ENCODE measurements at places on chromosomes 5 and 9. TPM values are rescaled to one million over a fixed set of nuclear protein-coding genes. Genes with fewer than 3 reads are reported as not detected.

DNA sequence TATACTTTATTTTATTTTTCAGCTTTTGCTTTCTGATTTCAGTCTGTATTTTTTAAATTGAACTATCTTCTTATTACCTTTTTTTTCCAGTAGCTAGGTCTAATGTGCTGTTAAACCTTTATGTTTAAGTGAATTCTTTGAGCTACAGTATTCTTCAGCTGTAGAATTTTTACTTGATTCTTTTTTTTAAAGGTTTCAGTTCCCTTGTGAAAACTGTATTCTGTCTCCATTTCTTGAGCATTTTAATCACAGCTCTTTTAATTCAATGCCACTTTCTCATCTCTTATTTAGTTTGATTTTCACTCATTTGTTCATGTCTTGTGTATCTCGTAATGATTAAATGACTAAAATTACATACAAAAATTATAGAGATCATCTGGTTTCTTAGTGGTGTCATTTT lies 233.8 kb downstream of the MTRR start:
- H3K27ac ChIP-seq = no peak overlapping the region
- H3K27me3 ChIP-seq = no peaks in the 10 kb centered on the region
- no peaks in the 10 kb centered on the region for H3K4me1 ChIP-seq
- no peaks in the 10 kb centered on the region for H3K36me3 ChIP-seq
- no peak overlapping the region for H3K4me3 ChIP-seq

DNA sequence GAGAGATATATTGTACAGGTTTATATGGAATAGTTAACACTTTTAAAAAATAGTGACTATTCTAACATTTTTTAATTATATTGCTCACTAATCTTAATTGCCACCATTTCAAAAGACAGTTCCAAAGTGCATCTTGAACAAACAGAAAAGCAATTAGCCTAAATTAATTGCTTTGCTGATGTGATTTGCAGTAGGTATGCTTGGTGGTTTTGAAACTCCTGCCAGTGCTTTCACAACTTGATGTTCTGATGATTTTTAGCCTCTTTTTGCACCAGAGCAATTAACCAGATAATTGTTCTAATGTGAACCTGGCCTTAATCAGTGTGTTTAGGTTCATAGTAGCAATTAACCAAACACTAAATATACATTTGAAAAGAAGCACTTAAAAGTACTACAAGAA lies 207.6 kb downstream of the FBXL17 start:
- DNase-seq = no peak
- no peak overlapping the region for H3K27ac ChIP-seq
- no peaks in the 10 kb centered on the region for H3K27me3 ChIP-seq
- H3K4me1 ChIP-seq = no peaks in the 10 kb centered on the region

DNA sequence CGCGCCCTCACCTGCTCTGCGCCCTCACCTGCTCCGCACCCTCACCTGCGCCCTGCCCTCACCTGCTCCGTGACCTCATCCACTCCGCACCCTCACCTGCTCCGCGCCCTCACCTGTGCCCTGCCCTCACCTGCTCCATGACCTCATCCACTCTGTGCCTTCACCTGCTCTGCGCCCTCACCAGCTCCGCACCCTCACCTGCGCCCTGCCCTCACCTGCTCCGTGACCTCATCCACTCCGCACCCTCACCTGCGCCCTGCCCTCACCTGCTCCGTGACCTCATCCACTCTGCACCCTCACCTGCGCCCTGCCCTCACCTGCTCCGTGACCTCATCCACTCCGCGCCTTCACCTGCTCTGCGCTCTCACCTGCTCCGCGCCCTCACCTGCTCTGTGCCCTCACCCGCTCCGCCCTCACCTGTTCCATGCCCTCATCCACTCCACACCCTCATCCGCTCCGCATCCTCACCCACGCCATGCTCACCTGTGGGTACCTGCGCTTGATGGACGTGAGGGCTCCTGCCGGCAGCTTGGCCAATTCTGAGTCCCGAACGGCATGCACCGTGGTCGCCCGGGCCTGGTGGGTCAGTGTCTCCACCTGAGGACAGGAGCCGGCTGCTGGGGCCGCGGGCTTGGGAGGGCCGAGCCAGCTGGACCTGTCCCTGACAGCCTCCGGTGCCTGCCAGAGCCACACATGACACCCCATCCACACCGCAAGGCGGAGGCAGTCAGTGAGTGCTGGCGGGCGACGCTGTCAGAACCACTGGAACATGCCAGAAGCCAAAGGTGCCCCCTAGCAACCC lies 35.6 kb upstream of the NSMF start:
- no peaks in the 10 kb centered on the region for H3K4me1 ChIP-seq
- DNase-seq = peak; percentile 56
- no peaks in the 10 kb centered on the region for H3K27me3 ChIP-seq
- no peak overlapping the region for H3K4me3 ChIP-seq
- H3K36me3 ChIP-seq = no peaks in the 10 kb centered on the region

Gene AQP3
- total RNA-seq = 326 TPM

- peak overlapping the region; percentile 16 for H3K4me3 ChIP-seq
- H3K4me1 ChIP-seq = peaks cover 5% of the 10 kb centered on the region
- DNase-seq = peak; percentile 52
- H3K36me3 ChIP-seq = no peaks in the 10 kb centered on the region
- no peaks in the 10 kb centered on the region for H3K27me3 ChIP-seq
Measured at GRCh38 chr9:4762886-4763541, 22.0 kb upstream of the AK3 start.

DNA sequence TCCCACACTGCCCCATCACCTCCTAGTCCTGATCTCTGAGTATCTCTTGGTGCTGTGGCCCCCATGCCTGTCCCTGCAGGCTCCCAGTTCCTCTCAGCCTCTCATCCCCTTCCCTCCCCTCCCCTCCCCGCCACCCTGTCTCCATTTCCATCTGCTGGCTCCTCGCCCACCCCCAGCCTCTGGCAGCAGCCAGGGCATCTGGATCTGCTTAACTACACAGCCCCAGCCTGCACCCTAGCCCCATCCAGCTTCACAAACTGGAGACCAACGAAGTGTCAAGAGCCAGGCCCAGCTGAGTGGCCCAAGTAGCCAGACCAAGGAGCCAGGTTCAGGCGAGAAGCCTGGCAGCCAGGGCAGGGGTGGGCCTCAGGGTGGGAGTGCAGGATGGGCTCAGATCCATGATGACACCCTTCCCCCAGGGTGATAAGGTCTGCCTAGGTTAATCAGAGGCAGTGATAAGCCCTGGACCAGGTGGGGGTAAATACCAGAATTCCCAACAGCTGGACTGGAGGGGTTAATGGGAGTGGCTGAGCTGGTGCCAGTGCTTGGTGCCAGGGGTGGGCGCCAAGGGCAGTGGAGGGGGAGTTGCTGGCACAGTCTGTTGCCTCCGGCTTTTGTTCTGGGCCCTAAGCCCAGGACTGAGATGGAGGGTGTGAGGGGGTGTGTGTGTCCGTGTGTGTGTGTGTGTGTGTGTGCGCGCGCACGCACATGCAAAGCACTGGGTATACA lies 2.5 kb downstream of the IL11RA start:
- no peaks in the 10 kb centered on the region for H3K27me3 ChIP-seq
- no peak for DNase-seq
- H3K4me1 ChIP-seq = peaks cover 4% of the 10 kb centered on the region
- no peak overlapping the region for H3K4me3 ChIP-seq
- H3K27ac ChIP-seq = peak overlapping the region; percentile 91
- no peaks in the 10 kb centered on the region for H3K36me3 ChIP-seq
